ENCODE measurements at places on chromosomes 12 and 14.

- DNase-seq, result no peak
These were observed 344.0 kb downstream of the BCL11B start for GRCh38 chr14:98927986-98928385.

- peak; percentile 37 for DNase-seq
These were observed 117.8 kb downstream of the PHLDA1 start for GRCh38 chr12:75913502-75914351.

- DNase-seq, result no peak
These were observed 1.7 kb downstream of the PPM1H start for GRCh38 chr12:62933220-62933601.

DNA sequence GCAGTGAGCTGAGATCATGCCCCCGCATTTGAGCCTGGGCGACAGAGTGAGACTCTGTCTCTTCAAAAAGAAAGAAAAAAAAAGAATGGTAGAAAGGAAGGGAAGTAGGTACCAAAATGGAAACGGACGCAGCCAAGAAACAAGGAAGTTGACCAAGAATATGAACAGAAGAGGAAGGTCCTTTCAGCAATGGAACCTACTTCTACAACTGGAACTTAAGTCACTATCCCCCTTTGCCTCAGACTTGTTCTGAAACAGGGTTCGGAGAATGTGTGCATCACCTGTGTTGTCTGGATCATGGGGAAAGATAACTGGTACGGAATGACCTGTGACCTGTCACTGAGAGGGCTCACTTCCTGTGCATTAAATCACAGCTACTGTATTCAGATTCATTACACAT lies 43.9 kb upstream of the RNASE1 start:
- DNase-seq, result no peak

- DNase-seq, result no peak
These were observed 12.0 kb downstream of the SLC39A2 start for GRCh38 chr14:21011136-21011535.

DNA sequence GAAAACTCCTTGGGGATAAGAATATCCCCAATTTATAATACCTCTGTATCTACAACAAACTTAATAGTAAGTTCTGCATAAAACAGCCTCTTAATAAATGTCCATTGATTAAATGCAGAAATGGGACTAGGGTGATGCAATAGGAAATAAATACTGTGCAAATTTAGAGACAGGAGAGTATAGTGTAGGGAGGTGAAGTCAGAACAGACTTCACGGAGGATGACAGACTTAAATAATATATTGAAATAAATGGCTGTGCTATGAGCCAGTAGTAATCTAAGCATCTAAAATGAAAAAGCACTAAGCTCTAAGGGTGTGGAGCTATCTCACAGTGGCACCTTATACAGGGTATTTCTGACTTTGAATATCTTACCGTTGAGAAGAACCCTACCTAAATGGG lies 265.3 kb downstream of the GRIN2B start:
- DNase-seq, result no peak

GRCh38 chr12:4115570-4115969 lies 158.0 kb upstream of the CCND2 start:
- DNase-seq, result no peak

DNA sequence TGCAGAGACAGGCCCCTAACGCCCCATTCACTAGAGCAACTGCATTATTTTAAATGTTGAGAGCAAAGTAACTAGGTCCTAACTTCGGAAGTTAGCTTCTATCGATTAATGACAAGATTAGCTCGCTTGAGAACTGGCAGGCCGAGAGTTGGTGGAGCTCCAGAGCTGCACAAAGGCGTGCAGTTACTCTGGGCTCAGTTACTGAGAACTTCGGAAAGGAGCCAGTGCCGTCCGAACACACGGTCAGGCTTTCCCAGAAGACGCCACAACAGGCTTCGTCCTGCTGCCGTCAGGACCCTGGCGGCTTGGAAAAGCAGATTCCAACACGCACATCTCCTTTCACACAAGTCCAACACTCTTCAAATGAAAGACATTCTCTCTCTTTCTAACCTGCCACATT lies 45.4 kb upstream of the TESC start:
- DNase-seq, result no peak

DNA sequence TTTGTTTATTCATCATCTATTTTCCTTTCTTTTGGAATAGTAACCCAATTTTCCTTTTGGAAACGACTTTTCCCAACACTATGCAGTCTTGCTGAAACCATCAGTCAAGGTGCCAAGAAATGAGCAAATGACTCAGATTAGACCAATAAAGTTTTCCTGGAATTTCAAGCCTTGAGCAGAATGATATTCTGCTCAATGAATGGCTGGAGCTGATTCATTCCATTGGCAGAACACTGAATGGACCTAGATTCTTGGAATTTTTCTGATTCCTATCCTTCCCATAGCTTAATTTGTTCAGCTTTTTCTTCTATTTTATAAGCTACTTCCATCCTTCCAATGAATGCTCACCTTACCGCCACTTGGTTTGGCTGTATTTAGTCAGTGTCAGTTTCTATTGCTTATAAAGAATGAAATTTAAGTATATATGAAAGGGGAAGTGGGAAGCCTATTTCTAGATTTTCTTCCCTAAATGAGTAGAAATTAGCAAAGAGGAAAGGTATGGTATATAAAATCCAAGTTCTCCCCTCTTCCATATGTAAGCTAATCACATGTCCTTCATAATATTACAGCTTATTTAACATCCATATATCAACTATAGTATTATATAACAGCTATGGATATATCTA lies 89.0 kb downstream of the C14orf39 start:
- DNase-seq, result no peak

DNA sequence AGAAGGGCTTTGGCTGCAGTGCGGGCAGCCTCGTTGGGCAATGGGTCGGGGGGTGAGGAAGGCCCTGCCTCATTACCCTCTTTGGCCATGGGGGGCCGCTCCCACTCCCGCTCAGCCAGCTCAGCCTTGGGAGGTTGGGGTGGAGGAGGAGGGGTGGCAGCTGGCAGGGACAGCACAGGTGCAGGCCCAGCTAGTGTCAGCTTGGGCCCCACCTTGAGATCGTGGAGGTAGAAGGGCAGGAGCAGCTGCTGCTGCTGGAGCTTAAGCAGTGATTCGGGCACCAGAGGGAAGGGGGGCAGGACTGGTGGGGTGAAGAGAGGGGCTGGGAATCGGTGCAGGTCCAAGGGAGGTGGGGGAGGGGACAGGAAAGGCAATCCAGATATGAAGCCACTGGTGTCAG lies 26.0 kb downstream of the ZFHX2 start:
- no peak for DNase-seq

DNA sequence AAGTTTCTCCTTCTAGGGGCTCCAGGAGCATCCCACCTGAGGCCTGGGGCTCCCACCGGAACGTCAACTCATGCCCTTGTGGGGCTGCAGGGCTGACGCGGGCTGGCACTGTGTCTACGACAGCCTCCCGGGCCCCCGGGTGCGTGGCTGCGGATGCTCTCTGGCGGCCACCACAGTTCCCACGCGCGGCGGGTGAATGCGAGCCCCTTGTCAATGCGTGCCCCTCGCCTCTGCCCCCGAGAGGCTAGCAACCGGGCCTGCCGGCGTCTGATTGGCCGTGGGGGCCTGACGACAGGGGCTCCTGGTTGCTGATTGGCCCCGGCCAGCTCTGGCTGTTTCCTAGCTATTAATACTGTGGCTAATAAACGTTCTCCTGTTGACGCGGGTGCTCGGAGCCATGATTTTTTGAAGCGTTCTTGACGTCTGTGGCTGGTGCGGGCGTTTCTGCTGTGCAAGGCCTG lies 1.8 kb upstream of the MEG3 start:
- DNase-seq, result no peak

GRCh38 chr12:57469296-57470164 lies 9.9 kb downstream of the GLI1 start:
- DNase-seq, result no peak

- no peak for DNase-seq
These were observed 37.5 kb downstream of the TM7SF3 start for GRCh38 chr12:26976687-26977086.

GRCh38 chr12:52496054-52496453 lies 3.0 kb upstream of the KRT6A start:
- no peak for DNase-seq

GRCh38 chr12:95205685-95206084 lies 11.6 kb downstream of the FGD6 start:
- DNase-seq, result no peak

GRCh38 chr12:118391836-118392235 lies 15.5 kb downstream of the SUDS3 start:
- DNase-seq, result no peak

- DNase-seq, result no peak
These were observed 615.6 kb downstream of the KCNH5 start for GRCh38 chr14:62429683-62430082.

DNA sequence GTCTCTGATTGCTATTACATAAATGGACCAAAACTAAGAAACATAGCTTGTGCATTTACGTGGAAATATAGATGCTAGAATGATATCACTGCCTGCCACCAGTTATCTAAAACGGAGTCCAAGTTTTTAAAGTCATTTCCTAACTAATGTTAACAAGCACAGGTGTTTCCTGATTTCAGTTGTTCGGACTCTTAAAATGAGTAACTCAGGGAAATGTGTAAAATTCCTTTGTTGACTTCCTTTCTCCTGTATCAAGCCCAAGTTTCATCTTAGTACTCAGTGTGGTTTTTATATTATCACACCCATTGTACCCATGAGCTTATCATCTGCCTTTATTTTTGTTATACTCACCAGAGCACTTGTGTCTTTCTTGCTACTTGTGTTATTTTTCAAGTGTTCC lies 13.2 kb upstream of the PRKCH start:
- no peak for DNase-seq

DNA sequence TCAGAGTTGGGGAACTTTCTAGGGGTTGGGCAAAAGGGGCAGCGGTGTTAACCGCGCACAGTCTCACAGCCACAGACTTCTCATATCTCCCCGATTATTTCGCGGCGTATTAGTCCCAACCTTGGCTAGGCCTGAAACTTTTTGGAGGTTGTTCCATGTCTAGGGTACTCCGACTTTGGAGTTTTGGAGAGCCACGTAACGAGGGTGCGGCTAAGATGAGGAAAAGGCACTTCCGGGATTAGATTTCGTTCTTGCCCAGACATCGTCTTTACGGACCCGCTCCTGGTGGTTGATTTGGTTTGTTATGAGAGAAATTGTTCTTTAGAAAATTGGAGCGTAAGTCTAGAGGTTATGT lies 513 bp downstream of the CCNK start:
- DNase-seq, result no peak

GRCh38 chr12:26133521-26133920 lies 8.7 kb upstream of the BHLHE41 start:
- DNase-seq, result no peak

- DNase-seq, result no peak
These were observed 20.9 kb downstream of the SYT1 start for GRCh38 chr12:78885466-78885865.

DNA sequence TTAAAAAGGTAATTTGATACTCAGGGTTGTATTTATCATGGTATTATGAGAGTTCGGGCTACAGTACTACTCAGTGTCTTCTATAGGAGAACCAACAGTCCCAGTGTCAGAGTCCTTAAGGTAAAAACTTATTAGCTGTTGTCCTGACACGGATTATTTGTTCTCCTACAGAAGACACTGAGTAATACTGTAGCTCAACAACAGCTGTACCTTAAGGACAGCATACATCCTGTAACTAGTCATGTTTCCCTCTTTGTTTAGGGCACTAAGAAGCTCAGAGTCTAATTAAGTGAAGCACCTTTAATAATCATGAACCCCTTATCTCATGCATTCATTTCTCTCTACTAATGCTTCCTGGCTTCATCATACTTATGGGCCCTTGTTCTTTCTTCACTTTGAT lies 33.9 kb downstream of the ARF6 start:
- DNase-seq, result no peak
